ENCODE measurements at places on chromosomes 13 and 19.

- no peak for DNase-seq
Measured at GRCh38 chr19:37936166-37936565, 29.2 kb downstream of the SIPA1L3 start.

- DNase-seq, result peak; percentile 77
Measured at GRCh38 chr19:5170329-5170745, 170.3 kb downstream of the PTPRS start.

- DNase-seq, result no peak
Measured at GRCh38 chr13:90834700-90835099, 512.8 kb upstream of the MIR17HG start.

GRCh38 chr19:10773969-10774368 lies 56.1 kb downstream of the DNM2 start:
- DNase-seq, result no peak

DNA sequence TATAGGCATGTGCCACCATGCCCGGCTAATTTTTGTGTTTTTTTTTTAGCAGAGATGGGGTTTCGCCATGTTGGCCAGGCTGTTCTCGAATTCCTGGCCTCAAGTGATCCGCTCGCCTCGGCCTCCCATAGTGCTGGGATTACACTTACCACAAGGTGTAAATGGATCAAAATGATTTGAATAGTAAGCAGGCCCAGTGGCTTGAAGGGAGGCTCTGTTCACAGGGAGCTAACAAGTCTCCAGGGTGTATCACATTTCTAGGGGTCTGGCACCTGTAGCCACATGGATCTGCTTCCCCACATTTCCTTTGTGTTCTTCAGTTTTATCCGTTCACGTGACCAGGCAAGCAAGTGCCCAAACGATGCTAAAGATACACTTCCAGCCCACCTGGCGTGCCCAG lies 13.5 kb upstream of the CNFN start:
- DNase-seq, result no peak

DNA sequence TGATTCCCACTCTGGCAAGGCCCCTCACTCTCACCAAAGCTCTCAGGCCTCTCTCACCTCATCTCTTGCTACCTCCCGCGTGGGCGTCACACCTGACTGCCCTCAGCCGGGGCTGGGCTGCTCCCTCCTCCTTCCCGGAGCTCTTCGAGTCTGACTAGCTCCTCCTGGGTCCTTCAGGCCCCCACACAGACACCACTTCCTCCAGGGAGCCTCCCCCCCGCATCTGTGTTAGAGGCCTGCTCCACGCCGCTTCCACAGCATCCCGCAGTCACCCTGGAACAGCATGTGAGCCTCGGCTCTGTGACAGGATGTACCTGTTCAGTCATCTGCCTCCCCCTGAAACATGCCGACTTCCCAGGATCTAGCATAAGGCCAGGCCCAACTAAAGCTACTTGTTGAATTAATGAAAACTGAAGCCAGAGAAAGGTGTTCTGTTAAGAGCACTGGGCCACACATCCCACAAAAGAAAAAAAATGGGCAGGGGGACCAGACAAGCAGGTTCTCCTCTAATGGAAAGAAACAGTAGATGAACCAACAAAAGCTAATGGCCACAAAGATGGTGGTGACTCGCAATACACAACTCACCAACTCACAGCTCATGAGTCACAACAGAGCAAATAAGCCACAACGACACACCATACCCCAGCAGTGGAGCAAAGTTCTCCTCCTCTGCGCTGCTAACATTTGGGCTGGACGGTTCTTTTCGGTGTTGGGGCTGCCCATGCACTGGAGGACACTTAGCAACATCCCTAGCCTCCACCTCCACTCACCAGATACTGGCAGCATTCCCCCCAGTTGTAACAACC lies 3.0 kb downstream of the PPP6R1 start:
- DNase-seq, result peak; percentile 74

DNA sequence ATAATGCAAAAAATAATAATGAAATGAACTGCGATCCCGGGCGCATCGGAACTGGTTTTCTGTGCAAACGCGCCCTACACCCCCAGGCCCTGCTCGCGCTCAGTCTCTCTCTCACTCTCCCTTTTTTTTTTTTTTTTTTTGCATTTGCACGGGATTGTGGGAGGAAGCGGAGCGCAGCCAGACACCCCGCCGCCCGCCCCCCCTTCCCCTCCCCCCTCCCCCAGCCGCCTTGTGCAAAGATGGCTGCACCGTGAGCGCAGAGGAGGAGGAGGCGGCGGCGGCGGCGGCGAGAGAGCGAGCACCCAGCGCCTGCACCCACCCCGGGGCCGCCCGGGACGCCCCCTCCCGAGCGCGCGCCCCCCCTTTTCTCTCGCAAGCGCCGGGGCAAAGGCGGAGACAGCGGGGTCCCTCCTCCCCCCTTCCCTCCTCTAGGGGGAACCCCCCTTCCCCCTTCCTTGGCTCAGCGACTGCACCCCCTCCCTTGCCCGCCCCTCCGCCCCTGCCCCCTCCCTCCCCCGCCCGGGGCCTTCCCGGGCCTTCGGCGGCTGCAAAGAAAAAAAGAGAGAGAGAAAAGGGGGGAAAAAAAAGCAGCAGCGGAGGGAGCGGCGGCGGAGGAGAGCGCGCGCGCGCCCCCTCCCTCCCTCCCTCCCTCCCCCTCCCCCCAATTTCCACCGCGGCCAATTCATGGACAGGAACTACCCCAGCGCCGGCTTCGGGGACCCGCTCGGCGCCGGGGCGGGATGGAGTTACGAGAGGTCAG lies at the start of gene PRR12:
PRR12 (plus strand) TSS at position 212 of the 760 bp plus-strand sequence; CDS start at position 685, 473 bp downstream.
- DNase-seq, result peak; percentile 76

- DNase-seq, result no peak
Measured at GRCh38 chr13:98147521-98147920, 4.6 kb downstream of the FARP1 start.

DNA sequence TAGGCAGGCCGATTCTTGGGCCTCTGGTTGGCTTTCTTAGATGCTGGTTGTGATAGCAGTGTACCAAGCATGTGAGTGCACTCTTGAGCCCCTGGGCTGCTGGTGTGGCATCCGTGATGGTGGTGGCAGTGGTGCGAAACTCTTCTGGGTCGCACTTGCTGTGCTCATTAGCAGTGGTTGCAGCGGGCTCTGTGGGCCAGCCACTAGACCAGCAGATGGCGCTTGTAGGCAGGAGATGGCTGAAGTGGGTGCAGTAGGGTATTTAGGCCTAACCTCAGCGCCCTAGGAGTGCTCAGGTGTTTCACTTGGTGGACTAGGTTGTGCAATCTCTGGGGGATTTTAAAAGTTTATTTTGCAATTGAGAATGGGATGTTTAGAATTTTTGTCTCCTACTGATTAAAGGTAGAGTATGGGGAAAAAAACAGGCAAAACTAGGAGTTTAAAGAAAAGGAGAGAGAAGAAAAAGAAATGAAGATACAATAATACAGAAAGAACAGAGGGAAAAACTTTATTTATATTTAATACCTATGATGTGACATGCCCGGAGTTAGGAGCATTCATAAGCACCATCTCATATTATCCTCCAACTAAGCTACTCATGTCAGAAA lies 4.3 kb upstream of the ZNF17 start:
- peak; percentile 74 for DNase-seq

GRCh38 chr13:101303521-101303920 lies 112.8 kb downstream of the NALCN start:
- no peak for DNase-seq

DNA sequence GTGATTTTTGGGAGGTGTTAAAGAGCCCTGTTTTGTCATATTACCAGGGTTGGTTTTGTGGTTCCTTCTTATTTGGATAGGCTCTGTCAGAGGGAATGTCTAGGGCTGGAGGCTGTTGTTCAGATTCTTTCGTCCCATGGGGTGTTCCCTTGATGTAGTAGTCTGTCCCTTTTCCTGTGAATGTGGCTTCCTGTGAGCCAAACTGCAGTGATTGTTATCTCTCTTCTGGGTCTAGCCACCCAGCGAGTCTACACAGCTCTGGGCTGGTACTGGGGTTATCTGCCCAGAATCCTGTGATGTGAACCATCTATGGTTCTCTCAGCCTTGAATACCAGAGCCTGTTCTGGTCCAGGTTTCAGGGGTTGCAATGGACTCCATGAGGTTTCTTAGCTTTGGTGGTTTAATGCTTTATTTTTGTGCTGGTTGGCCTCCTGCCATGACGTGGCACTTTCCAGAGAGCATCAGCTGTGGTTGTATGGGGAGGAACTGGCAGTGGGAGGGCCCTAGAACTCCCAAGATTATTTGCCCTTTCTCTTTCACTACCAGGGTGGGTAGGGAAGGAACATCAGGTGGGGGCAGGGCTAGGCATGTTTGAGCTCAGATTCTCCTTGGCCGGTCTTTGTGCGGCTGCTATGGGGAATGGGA lies 78.8 kb downstream of the SPRY2 start:
- no peak for DNase-seq

- no peak for DNase-seq
Measured at GRCh38 chr19:46288896-46289588, 7.8 kb upstream of the HIF3A start.

DNA sequence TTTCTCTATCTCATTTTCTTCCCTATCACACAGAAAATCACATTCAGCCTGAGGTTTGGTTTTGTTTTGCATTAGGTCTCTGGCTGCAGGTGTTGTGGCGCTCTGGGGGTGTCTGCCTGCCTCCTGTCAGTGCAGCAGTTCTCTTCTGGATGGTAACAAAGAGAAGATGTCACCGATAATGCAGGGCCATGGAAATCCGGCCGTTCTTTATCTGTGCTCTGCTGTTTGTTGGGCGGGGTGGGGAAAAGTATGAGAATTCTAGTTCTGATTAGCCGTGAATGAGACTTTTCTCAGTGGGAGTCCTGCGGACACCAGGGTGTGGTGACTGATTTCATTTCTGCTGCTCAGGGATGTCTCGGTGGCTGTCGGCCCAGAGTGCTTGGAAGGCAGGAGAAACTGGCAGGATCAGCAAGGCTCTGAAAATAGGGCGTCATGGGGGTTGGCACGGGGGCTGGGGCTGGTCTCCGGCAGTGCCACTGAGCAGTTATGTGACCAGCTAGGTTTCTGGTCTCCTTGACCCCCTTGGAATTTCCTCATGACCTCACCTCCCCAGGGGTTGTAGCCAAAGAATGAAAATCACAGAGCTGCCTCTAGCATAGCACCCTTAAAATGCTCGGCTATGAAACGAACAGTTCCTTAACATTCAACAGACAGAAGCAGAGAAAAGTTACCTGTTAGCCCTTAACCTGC lies 5.0 kb downstream of the RNF113B start:
- no peak for DNase-seq

- DNase-seq, result no peak
Measured at GRCh38 chr19:964761-965694, 19.1 kb upstream of the WDR18 start.

DNA sequence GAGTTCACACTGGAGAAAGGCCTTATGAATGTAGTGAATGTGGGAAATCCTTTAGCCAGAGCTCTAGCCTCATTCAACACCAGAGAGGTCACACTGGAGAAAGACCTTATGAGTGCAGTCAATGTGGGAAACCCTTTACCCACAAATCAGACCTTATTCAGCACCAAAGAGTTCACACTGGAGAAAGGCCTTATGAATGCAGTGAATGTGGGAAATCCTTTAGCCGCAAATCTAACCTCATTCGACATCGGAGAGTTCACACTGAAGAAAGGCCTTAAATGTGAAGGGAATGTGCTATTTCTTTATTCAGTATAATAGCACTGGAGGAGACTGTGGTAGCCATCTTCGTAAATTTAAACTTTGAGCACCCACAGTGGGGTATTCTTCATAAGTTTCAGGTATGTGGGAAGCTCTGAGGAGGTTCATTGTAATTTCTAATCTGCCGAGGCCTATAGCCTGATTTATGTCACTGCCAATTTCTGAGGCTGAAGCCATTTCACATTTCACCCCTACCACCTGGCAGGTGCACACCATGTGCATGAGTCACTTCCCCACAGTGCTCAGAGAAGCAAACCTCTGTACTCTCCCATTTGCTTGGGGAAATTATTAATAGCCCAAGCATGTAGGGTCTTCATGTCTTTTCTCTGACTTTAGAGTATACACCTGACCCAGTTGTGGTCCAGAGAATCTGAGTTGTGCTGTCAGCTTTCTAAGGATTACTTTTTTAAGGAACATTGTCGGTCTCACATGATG lies 6.4 kb downstream of the ZNF551 start:
- DNase-seq, result no peak

GRCh38 chr13:95787356-95788099 lies 110.6 kb downstream of the DNAJC3 start:
- DNase-seq, result no peak

DNA sequence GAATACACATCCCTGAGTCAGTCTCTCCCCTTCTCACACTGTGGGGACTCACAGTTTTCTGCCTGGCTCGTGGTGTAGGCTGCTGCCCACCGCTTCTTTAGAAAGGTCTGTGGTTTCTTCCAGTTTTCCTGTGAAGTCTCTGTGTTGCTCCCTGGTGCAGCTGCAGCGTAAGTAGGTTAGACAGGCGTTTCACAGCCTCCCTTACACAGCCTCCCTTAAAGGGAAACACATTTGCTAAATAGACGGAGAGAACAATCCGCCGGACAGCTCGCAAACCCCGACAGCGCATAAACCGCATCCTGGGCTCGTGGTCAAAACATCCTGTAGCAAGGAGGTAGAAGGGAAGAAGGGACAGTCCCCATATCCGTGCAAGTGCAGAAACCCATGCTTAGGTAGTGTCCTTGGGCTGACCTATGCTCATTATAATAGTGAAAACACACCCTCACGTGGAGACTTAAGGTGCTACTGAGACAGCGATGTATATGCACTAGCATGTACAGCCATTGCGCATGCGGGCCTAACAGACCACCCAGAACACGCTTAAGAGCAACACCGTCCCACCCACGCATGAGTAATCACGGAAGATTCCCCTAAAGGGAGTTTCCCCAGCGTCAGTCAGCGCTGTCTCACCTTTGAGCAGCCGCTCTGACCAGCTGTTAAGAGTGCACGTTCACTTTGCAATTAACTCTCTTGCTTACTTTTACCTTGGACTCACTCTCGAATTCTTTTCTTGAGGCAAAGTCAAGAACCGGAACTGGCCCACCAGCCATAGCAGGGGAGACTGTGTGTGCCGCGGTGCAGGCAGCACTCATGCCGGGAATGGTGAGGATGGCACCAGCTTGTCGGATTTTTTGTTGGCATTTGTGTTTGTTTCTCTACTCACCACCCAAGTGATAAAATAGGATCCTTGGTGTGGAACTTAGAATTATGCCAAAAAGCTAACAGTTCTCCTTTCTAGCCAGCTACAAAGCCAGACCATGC lies 16.6 kb downstream of the SIGLEC8 start:
- peak; percentile 86 for DNase-seq

GRCh38 chr13:48486362-48486761 lies 46.5 kb downstream of the RCBTB2 start:
- DNase-seq, result no peak

GRCh38 chr19:42281146-42281826 lies 12.2 kb downstream of the CIC start:
- peak; percentile 46 for DNase-seq

DNA sequence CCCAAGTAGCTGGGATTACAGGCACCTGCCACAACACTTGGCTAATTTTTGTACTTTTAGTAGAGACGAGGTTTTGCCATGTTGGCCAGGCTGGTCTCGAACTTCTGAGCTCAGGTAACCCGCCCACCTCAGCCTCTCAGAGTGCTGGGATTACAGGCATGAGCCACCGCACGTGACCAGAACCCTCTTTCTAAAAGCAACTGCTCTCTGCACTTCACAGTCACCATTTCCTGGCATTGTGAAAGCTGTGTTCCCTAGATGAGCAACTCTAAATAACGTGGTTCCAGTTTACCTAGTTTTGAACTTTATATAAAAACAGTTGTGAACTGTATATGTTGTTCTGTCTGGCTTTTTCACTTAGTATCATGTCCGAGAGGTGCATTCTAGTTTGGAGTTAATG lies 152.9 kb downstream of the SIPA1L3 start:
- peak; percentile 12 for DNase-seq
